ENCODE measurements at places on chromosomes 3 and 15.

DNA sequence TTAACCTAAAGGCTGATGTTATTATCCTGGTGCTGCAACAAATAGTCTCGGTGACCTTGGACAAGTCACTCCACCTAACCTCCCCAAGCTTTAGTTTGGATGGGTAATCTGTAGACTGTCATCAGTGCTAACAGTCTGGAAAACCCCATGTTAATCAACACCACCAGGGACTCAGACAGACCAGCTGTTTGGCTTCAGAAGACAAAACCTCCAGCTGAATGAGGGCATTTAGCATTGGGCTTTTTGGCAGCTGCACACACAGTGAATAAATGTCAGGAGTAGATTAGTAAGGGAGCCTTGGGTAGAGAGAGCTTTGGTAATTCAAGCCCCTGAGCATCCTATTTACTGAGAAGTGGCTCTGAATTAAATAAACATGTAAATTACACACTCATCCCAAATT lies 24.9 kb upstream of the C3orf80 start:
- no peak for DNase-seq

DNA sequence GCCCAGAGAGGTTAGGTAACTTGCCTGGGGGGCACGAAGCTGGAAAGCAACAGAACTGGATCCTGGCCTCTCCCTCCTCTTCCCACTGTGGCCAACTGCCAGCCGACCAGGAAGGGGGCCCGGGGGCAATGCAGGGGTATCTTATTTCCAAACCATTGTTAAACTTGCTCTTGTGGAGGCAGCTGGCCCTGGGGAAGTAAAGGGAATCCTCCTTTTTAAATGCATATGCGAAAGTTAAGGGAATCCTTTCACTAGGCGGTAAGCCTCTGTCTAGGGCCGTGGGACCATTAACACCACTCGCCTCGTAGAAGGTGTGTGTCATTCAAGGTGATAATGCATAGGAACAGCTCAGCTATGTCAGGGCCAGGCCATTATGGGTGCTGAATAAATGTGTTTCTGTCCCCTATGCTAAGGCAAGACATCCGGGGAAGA lies 68.6 kb downstream of the ST6GAL1 start:
- no peak for DNase-seq

GRCh38 chr15:63405159-63405558 lies 23.5 kb upstream of the CA12 start:
- no peak for DNase-seq

DNA sequence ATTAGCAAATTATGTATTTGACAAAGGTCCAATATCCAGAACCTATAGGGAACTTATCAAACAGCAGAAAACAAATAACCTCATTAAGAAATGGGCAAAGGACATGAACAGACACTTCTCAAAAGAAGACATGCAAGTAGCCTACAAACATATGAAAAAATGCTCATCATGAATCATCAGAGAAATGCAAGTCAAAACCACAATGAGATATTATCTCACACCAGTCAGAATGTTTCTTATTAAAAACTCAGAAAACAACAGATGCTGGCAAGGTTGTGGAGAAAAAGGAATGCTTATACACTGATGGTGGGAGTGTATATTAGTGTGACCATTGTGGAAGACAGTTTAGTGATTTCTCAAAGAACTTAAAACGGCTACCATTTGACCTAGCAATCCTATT lies 116.1 kb upstream of the CRBN start:
- DNase-seq = no peak

DNA sequence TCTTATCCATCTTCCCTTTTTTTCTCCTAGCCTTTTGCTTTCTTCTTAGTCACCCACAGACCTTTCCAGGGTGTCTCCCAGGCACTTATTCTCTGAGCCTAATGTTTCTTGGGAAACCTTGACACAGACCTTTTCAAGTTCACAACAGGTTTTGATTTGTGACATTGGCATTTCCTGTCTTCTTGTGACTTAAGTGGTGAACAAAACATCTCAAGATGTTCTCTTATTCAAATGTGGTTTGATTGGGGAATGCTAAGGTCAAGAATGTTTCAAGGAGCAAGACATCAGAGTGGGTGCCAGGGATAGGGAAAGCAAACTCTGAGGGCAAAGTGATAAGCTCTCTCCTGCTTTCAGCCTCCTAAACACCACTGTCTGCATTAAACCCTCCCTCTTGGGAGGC lies 68.2 kb upstream of the GSK3B start:
- DNase-seq = peak; percentile 77

DNA sequence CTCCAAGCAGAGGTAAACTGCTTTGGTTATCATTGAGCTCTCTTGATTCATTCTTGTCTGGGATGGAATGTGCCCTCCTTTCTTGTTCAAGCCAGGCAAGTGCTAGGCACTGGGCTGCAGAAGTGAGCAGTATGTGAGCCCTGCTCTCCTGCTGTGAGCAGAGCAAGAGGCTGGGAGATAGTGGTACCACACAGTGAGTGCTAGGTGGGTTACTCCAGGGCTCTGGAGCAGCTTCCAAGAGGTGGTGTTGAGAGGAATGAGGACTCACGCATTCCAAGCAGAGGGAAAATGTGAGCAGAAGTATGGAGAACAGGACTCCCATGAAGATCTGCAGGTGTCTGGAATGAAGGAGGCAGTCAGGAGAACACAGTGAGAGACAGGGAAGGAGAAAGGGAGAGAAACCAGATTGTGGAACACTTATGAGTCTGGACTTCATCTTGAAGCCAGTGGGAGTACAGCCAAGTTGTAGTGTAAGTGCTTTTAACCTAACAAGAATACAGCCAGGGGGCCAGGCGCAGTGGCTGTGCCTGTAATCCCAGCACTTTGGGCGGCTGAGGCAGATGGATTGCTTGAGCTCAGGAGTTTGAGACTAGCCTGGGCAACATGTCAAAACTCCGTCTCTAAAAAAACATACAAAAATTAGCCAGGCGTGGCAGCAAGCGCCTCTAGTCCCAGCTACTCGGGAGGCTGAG lies 199.9 kb upstream of the CTDSPL start:
- no peak for DNase-seq

DNA sequence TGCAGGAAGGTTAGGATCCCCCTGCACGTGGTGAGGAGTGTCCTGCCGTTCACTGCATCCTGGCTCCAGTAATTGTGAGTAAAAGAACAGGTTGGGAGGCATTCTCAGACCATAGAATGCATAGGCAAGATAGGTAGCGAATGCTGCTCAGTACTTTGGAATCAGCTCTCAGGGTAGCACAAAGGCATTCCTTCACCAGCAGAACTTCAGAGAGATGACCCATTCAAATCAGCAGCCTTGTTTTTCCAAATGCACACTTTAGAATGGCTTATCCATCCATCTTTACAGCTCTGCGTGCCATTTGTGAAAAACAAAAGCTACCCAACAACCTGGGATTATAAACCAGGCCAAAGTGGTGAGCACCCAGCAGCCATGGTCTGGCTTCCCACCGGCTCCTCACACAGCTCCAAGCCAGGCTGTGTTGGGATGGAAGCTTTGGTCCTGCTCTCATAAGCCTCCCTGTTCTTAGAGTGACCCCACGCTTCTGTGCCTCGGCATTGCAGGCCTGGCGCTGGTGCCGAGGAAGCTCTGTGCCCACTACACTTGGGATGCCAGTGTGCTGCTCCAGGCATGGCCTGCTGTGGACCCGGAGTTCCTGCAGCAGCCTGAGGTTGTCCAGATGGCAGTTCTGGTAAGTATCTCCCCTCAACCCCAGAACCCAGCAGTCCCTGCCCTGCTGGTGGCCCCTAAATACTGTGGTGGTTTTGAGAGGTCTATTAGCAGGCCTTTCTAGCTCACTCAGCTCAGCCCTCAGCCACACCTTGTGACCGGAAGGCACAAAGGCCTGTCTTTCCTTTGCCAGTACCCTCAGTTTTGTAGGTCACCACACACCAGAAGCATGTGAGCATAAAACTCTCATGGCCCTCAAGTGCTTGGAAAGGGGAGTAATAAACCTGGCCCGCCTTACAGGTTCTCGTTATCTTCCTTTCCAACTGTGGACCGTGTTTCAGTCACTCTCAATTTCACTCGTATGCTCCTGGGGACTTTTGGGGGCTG lies 52.9 kb upstream of the LIMD1 start:
- DNase-seq = no peak

DNA sequence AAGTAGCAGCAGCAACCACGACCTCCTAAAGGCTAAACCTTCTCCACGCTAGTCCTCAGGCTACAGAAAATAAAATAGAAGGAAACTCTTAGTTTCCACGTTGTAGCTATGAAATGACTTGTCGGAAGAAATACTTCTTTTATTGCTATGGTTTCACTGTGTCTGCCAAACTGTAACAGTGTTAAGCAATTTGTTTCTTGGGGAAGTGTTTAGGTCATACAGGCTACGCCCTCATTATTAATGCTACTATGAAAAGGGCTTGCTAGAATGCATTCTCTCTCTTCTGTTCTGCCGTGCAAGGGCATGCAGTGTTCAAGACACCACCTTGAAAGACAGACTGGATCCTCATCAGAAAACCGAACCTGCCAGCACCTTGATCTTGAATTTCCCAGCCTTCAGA lies 462.7 kb downstream of the PLOD2 start:
- no peak for DNase-seq

GRCh38 chr3:42056840-42057239 lies 34.3 kb upstream of the TRAK1 start:
- DNase-seq = no peak

GRCh38 chr15:28915935-28916334 lies 30.2 kb downstream of the APBA2 start:
- no peak for DNase-seq

DNA sequence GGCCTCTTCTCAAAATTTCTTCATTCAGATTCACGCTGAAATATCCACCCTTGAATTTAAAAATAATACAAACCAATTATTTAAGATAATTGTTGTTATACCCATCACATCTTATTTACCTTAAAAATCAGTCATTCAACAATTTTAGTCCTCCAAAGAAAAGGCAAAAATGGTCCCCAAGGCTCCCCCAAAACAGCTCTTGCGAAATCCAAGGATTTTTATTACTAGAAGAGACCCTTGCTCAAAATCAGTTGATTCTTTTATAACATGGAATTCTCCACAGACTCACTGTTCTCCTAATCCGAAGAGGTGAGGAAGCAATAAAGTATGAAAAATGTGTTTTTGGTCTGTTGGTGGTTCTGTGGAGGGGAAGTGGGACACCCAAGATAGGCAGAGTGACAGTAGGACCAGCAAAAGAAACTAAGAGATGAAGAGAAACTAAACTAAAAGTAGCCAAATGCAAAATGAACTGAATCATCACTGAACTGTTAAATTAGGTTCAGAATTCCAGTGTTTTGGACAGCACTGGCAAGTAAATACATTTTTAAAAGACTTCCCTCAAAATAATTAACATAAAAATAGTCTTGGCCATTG lies 19.1 kb upstream of the PLCH1 start:
- no peak for DNase-seq

- peak; percentile 56 for DNase-seq
Observed at GRCh38 chr3:60588806-60589205, 662.4 kb downstream of the FHIT start.

DNA sequence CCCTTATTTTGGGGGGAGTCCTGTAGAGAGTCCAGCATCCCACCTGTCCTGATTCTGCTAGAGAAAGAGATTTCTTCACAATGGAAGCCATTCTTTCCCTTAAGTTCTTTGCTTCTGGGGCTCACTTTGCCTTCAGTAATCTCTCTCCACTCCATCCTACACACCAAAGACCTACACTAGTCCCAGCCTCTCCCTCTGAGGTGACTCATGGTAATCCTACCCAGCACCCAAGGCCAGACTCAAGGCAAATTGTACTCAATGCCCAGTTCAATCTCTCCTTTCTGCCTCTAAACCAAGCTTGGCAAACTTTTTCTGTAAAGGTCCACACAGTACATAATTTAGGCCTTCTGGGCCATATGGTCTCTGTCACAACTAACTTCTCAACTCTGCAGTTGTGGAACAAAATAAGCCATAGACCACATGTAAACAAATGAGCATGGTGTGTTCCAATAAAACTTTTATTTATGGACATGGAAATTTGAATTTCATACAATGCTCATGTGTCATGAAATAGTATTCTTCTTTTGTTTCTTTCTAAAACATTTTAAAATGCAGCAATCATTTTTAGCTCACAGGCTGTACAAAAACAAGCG lies 72.5 kb downstream of the MRPL46 start:
- no peak for DNase-seq

GRCh38 chr3:15360788-15361493 lies 28.6 kb upstream of the SH3BP5 start:
- peak; percentile 24 for DNase-seq

DNA sequence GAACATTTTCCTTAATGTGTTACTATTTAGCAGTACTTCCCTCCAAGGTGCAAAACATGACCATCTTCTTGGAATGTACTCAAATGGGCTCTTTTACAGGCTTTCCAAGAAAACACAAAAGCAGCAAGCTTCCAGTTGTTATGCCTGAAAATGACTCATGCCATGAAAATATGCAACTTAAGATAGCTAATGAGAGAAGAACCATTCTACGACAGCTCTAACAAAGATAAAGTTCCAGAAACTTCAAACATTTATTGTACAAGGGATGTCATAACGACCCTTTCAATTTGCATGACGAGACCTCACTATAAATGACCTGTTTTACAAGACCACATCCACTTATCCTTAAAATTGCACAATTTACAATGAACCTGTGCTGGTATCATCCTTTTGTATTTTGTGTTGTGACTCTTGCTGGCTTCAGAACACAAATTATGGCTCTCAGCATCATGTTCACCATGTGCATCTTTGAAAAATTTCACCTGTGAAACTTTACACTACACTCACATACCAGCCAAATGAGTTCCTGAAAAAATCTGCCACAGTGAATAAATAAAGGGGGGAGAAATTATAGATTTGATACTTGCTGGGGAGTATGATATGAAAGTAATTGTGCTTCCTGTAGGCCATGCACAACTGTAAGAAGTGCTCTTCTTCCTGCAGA lies 433.7 kb downstream of the MAGI1 start:
- peak; percentile 51 for DNase-seq

DNA sequence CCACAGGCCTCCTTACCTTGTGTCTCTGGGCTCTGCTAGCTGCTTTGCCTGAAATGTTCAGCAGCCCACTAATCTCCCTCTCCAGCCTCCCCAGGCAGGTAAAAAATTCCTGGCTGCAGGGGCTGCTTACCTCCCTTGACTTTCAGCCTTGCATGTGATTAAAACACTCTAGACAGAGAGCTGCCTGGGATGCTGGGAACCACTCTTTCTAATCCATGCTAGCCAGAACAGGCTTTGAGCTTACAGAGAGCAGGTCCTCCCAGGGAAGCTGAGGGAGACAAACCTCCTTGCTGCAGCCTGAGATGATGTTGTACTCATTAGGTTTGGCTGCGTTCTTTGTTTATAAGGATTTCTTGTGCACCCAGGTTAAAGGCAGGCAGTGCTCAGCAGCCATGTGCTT lies 33.7 kb upstream of the LIPC start:
- DNase-seq = no peak

DNA sequence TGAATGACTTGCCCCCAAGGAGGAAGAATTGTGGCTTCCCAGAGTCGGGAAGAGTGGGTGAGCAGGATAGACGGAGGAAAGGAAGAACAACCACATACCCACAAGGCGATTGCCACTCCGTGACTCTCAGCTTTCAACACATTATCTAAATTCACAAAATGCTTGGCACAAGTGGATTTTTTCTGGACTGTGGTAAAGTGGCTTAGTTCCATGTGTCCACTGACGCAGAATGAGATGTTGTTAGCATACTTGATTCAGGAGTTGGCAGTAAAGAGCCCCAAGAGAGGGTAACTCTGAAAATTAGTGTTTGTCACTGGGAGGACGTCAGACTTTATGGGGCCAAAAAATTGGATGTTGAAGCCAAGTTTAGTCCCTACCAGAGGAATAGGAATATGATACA lies 198.8 kb upstream of the CTNNB1 start:
- no peak for DNase-seq

GRCh38 chr3:158105710-158106253 lies 438 bp downstream of the SHOX2 start:
- peak; percentile 69 for DNase-seq

Measured in HCEC 1CT (cell line).